Esophagus muscularis mucosa (tissue), 4 donors: ENCODE measurements at places on chromosomes 16 and 17. TPM values are rescaled to one million over a fixed set of nuclear protein-coding genes. Genes with fewer than 3 reads are reported as not detected.

The TMEM114 gene
- total RNA-seq, result not detected

DNA sequence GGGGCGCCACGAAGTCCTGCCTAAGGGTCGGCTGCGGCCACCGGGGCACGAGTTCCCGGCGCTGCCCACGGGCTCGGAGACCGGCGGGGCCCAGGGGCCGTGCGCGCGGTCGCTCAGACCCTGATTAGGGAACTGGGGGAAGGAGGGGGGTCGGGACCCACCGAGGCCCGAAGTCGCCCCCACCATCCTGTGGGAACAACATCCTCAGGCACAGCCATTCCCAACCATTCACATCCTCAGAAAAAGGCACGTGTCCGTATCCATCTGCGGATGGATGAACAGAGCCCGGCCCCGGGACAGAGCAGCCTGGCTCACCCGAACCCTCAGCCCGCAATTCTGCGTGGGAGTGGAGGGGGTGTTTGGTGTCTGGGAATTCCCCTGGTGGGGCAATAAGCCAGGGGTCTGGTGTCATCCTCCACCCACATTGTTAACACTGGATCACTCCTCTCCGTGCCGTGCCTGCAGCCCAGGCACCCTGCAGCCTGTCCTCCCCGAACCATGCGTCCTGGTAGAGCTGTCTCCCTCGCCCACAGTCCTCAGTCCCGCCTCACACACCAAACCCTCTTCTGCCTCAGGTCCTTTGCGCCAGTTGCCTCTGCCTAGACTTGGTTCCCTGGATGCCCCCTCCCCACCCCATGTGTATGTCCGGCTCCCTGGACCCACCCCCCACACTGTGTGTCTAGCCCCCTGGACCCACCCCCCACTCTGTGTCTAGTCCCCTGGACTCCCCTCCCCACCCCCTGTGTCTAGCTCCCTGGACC lies 789 bp upstream of the CCDC57 start:
- no peak for DNase-seq

GRCh38 chr16:88782454-88783390 lies 2.3 kb downstream of the PIEZO1 start:
- DNase-seq, result no peak

The TOP2A gene
- total RNA-seq, result 0.26 TPM

DNA sequence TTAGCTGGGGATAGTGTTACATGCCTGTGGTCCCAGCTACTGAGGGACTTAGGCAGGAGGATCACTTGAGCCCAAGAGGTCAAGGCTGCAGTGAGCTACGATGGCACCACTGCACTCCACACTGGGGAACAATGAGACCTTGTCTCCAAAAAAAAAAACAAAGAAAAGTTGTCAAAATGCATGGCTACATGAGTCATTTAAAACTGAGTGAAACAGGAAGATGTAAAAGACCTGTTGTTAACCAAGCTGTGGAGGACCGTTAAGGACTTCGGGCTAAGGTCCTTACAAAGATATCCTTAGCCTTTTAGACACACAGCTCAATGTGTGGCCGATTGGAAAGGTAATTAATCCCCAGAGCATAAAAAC lies 25.1 kb downstream of the ZP2 start:
- no peak for DNase-seq

The MYH13 gene
- not detected for total RNA-seq

- DNase-seq, result no peak
Measured at GRCh38 chr17:80649672-80650330, 105.2 kb downstream of the RPTOR start.

The CRYBA1 gene
- total RNA-seq, result not detected

- no peak for DNase-seq
Measured at GRCh38 chr16:1048442-1049112, 24.0 kb upstream of the SSTR5 start.

The TEDC2 gene
- 1.5 TPM for total RNA-seq

DNA sequence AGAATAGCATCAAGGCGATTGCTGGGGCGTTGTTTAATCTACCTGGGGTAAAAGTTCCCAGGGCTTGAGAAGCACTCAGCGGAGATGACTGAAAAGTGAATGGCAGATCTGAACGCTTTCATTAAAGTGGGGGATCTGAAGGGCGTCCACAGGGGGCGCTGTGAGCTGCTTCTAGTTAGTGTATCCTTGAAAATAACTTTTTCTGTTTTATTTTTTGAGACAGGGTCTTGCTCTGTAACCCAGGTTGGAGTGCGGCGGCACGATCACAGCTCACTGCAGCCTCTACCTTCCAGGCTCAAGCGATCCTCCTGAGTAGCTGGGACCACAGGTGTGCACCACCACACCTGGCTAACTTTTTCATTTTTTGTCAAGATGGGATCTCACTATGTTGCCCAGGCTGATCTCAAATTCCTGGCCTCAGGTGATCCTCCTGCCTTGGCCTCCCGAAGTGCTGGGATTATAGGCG lies 360.4 kb downstream of the SEC14L1 start:
- DNase-seq, result no peak

- no peak for DNase-seq
Measured at GRCh38 chr17:79850571-79851460, 11.6 kb upstream of the CBX4 start.

GRCh38 chr16:84885342-84885910 lies 65.6 kb downstream of the CRISPLD2 start:
- no peak for DNase-seq

GRCh38 chr17:44320066-44320465 lies 4.6 kb downstream of the SLC25A39 start:
- no peak for DNase-seq

DNA sequence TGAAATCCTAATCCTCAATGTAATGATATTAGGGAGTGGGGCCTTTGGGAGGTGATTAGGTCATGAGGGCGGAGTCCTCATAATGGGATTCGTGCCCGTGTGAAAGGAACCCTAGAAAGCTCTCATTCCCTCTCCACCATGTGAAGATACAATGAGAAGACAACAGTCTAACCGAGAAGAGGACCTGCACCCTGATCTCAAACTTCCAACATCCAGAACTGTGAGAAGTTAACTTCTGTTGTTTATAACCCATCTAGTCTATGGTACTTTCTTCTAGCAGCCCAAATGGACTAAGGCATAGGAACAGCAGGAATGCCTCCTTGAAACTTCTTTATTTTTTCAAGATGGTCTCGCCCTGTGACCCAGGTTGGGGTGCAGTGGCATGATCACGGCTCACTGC lies 24.7 kb downstream of the WSB1 start:
- peak; percentile 70 for DNase-seq

GRCh38 chr17:17672453-17673368 lies 8.5 kb upstream of the RAI1 start:
- DNase-seq, result no peak

The CHST6 gene
- total RNA-seq, result 0.33 TPM

- DNase-seq, result no peak
Measured at GRCh38 chr17:32719689-32720088, 157.2 kb downstream of the MYO1D start.

DNA sequence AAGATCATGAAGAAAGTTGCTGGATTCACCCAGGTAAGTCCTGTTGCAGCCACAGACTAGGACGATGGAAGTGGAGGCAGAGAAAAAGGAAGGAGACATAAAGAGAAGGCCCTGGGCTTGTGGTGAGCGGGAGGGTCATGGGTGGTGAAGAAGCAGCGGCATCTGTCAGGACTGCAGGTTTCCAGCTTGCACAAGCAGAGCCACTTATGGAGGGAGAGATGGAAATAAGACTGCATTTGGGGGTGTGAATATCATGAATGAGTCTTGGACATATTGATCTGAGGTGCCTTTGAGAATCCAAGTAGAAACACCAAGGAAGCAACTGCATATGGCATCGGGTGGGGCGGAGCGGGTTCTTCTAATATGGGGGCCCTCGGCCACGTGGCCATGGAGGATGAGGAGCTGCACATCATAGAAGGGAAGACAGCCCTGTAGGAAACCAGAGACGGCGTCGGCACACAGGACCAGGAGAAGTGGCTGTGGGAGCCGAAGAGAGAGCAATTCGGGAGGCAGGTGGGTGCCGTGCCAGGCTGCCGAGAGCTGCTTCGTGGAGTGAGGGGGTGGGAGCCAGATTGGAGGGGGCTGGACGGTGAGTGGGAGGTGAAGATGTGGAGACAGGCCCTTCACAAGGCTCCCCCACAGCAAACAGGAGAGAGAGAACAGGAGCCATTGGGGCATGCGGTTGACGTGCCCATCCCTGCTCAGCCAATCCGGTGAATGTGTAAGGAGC lies 243.5 kb downstream of the GSG1L start:
- no peak for DNase-seq

The KRT33A gene
- not detected for total RNA-seq

The FKBP10 gene
- 32.8 TPM for total RNA-seq

DNA sequence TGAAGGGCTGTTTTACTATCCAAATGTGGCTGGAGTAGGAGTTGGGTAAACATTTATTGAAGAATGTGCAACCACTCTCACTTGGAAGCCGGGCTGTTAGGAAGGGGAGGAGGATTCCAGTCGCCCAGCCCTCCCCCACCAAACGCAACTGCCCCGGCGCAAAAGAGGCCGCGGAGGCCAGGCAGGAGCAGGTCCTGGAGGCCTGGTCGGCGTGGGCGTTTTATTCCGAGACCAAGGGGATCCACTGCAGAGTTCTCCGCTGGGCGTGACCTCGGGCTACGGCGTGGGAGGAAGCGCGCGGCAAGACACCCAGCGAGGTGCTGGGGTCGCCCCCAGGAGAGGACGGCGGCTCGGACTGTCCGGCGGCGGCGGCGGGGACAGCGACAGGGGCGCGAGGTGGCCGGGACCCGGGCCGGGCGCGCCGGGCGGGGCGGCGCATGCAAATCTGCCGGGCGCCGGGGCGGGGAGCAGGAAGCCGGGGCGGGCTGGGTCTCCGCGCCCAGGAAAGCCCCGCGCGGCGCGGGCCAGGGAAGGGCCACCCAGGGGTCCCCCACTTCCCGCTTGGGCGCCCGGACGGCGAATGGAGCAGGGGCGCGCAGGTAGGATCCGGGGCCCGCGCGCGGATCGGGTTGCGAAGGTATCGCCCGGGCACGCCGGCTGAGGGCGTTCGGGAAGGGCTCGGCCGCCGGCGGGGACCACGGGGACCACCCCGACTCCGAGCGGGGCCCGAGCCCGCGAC lies at the start of gene IL4R:
Gene IL4R, plus strand, starts transcription at position 553 of the 739 bp plus-strand sequence. CDS start 26,230 bp downstream, outside the sequence.
- DNase-seq, result no peak

The KRT25 gene
- total RNA-seq, result not detected

GRCh38 chr16:57167953-57168352 lies 17.9 kb downstream of the PSME3IP1 start:
- no peak for DNase-seq

GRCh38 chr16:30934827-30935557 lies 11.6 kb downstream of the FBXL19 start:
- DNase-seq, result no peak

GRCh38 chr17:35942588-35943186 lies 826 bp downstream of the LYZL6 start:
- DNase-seq, result no peak

The MED13 gene
- total RNA-seq, result 51.7 TPM

DNA sequence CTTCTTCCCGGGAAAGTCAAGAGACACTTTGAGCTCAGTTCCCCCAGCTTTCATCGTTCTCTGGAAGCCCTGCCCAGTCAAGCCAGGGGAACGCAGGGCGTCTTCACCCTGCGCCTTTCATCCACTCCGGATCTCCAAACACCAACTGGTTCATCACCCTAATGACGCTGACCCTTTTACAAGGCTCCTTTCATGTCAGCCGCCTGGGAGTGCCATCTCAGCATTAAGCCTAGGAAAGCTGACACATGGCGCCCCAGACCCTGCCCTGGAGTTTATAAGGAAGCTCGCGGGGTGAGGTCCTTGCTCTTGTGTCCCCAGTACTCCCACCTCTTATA lies 594 bp upstream of the DNAJC7 start:
- no peak for DNase-seq
